ACHN (cell line): ENCODE measurements at places on chromosomes 7 and 10.

- DNase-seq, result no peak
Observed at GRCh38 chr10:68553138-68553537, 7.0 kb upstream of the TET1 start.

GRCh38 chr10:7895699-7896090 is 77.4 kb downstream of the TAF3 start:
- no peak for DNase-seq

DNA sequence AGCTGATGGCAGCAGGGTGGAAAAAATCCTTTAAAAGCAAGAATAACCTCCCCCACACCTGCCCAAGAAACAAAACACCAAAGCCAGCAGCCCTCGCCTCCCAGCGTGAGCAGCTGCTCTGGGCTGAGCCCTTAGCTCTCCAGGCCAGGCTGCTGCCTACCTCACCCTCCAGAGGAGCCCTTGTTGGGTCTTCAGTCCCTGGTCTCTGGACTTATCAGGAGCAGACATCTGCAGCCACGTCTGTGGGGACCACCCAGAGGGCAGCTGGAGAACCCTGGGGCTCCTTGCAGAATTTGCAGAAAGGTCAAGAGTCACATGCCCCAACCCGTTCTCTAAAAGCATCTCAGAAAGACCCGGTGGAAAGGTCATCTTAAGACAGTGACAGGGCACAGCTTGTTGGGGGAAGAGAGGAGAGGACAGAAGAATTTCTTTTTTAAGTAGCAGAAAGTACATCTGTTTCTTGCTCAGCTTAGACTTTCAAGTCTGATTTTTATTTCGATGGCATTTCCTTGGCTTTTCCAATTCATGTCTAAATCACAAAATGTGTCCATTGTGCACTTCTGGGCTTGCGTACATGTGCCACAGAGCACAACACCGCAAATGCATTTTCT is 425.7 kb upstream of the NFE2L3 start:
- no peak for DNase-seq

GRCh38 chr10:184911-185310 is 49.7 kb downstream of the ZMYND11 start:
- DNase-seq, result peak; percentile 6

DNA sequence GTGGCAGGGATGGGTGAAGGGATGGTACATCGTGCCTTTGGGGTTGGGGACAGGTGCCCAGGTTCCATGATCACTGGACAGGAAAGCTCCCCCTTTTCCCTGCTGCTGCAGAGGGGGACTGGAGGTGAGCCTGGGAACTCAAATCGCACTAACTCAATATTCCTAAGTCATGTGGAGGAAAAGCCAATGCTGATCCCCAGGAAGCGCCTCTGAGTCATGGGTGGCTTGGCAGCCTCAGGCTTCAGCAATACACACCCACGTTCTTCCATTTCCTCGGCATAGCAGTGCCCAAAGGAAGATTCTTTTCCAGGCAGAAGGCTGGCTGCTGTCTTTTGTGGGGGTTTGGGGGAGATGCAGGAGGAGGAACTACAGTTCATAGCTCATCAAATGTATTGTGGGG is 165.8 kb downstream of the CCDC3 start:
- DNase-seq, result peak; percentile 51

- DNase-seq, result no peak
Observed at GRCh38 chr7:92421676-92422435, 25.4 kb upstream of the GATAD1 start.

DNA sequence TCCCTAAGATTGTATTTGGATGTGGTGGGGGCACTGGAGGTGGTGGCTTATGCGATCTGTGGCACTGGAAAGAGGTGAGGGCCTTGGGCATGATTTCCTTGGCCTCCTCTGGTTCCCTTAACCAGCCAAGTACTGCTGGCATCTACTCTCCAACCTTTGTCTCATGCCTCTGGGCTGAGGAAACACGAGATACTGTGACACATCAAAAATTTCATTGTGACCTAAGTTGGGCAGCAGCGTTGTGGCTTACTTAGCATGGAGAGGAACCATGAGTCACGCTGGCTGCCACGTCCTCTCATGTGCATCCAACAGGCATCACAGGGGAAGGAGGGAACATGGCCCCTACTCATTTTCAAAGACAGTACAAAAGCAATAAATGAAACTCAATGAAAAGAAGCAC is 29.7 kb upstream of the GSDME start:
- DNase-seq, result peak; percentile 99

DNA sequence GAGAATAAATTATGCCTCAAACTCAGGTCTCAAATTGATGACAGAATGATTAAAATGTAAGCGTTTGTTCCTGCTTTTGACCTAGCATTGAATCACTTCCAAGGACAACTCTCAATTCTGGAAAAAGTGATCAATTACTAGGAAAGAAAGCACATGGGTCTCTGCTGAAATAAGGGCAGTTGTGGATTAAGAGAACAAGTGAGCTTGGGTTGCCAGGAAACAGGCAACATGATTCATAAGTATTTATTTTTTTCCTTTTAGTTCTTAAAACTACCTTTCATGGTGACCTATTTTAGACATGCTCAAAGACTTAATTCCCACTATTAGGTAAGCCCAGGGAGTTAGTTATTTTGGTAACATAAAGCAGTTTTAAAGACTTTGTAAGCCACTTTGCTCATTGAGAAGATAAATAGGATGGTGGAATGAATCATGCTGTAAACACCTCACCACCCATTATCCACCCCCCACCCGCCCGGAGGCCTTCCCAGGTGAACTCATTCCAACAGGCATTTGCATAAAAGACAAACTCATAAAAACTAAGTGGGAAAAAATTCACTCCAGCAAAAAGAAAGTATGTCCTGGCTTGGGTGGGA is 728.3 kb downstream of the SORCS1 start:
- no peak for DNase-seq

GRCh38 chr7:45714521-45714820 is 140.3 kb downstream of the ADCY1 start:
- DNase-seq, result no peak
